H1 (cell line): ENCODE measurements at places on chromosomes 2 and 18. TPM values are rescaled to one million over a fixed set of nuclear protein-coding genes. Genes with fewer than 3 reads are reported as not detected.

- H3K4me3 ChIP-seq: no peak overlapping the region
- H3K36me3 ChIP-seq: peaks cover 20% of the 10 kb centered on the region
- H3K4me1 ChIP-seq: no peaks in the 10 kb centered on the region
- no peak for DNase-seq
Measured at GRCh38 chr2:70182689-70183088, 8.1 kb downstream of the C2orf42 start.

Gene SCN9A
- 6.1 and 6.2 TPM in 2 replicates for total RNA-seq

DNA sequence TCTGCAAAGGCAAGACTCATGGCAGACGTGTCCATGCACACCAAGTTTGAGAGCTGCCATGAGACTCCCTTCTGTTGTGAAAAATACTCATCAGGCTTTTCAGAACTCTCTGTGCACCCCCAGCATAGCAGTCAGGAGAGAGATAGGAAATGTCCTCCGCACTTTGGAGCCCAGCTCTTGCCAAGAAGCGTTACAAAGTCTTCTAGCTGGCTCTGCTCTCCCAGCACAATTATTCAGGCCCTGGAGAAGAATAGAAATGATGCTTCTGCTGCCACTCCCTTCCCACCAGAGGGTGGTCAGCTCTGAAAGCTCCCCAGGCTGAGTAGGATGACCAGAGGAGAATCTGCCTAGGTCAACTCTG is 594.4 kb upstream of the ID2 start:
- DNase-seq: no peak
- H3K27ac ChIP-seq: no peak overlapping the region
- H3K36me3 ChIP-seq: no peaks in the 10 kb centered on the region
- no peak overlapping the region for H3K4me3 ChIP-seq

DNA sequence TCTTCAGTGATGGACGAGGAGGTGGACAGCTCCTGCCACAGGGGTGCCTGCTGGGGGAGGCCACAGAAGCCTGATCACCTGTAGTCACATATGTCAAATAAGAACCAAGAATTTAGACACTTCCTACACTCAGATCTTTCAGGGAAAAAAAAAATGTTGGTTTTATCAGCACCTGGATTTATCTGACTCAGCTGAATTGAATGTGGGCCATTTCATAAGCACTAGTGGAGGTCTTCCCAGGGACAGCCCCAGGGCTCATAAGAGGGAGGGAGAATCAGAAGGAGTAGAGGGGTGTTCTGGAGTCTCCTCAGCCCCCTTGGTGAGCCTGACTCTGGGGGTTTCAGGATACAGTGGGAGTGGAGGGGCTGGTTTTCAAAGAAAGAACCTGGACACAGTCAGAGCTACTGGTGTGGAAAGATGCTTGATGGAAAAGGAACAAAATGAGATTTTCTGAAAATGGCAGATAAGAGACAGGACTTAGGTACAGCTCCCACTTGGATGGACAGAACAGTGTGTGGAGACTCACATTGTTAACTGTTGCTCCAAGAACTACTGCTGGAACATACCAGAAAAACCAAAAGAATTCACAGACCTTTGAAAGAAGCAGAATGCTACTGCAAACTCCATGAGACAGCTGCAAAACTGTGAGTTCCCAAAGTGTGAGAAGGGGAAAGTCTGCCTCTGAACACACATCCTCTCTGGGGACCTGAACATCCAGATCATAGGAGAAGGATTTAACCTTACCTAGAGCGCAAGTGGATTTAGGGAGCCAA is 45.4 kb downstream of the LCT start:
- H3K36me3 ChIP-seq: no peaks in the 10 kb centered on the region
- no peak overlapping the region for H3K27ac ChIP-seq
- no peaks in the 10 kb centered on the region for H3K4me1 ChIP-seq
- H3K4me3 ChIP-seq: no peak overlapping the region

Gene PLGLB1
- total RNA-seq: 0.54 TPM in 1 of 2 replicates, not detected in the other

- H3K36me3 ChIP-seq: no peaks in the 10 kb centered on the region
- DNase-seq: no peak
- H3K4me1 ChIP-seq: no peaks in the 10 kb centered on the region
- no peaks in the 10 kb centered on the region for H3K27me3 ChIP-seq
- H3K27ac ChIP-seq: no peak overlapping the region
Measured at GRCh38 chr2:24508878-24509277, 17.8 kb downstream of the NCOA1 start.

DNA sequence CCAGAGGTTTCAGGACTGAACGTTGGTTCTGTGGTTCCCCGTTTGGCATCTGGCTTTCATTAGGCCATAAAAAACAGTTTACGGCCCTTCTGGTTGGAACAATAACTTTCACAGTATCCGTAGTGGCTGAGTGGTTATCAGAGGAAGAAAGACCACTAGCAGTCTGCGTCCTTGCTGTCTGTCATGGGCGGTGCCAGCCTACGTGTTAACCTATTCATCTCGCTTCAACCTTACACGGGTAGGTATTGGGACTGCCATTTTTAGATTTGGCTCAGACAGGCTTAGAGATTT is 42.6 kb upstream of the ROCK2 start:
- H3K4me3 ChIP-seq: no peak overlapping the region
- H3K36me3 ChIP-seq: no peaks in the 10 kb centered on the region
- no peak for DNase-seq
- H3K4me1 ChIP-seq: peaks cover 22% of the 10 kb centered on the region
- H3K27ac ChIP-seq: no peak overlapping the region

- H3K27me3 ChIP-seq: no peaks in the 10 kb centered on the region
- H3K27ac ChIP-seq: no peak overlapping the region
- DNase-seq: no peak
- H3K36me3 ChIP-seq: no peaks in the 10 kb centered on the region; the same call in 1 of the 2 replicates
- no peaks in the 10 kb centered on the region for H3K4me1 ChIP-seq
Measured at GRCh38 chr2:33909945-33910695, 311.0 kb upstream of the FAM98A start.

Gene MLPH
- total RNA-seq: 17.0 TPM in 2 replicates

DNA sequence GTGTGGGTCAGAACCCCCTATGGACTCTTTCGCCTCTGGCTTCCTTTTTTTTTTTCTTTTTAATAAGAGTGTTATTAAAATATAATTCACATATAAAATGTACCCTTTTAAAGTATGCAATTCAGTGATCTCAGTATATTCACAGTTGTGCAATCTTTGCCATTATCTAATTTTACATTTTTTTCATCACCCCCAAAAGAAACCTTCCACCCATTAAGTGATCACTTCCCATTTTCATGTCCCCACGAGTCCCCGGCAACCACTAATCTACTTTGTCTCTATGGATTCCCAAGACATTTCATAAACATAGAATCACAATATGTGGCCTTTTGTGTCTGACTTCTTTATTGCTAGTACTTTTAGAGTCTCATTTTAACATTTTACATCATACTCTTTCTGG is 38.7 kb upstream of the ANXA4 start:
- no peak for DNase-seq
- H3K4me1 ChIP-seq: no peaks in the 10 kb centered on the region
- H3K4me3 ChIP-seq: no peak overlapping the region

GRCh38 chr2:56685205-56685604 is 501.4 kb downstream of the CCDC85A start:
- H3K4me3 ChIP-seq: no peak overlapping the region
- H3K27me3 ChIP-seq: no peaks in the 10 kb centered on the region
- H3K36me3 ChIP-seq: no peaks in the 10 kb centered on the region
- no peak for DNase-seq

Gene PIKFYVE
- total RNA-seq: 33.5 and 35.8 TPM in 2 replicates

Gene DQX1
- total RNA-seq: 0.57 and 0.76 TPM in 2 replicates

Gene CARF
- total RNA-seq: 1.9 and 2.6 TPM in 2 replicates

DNA sequence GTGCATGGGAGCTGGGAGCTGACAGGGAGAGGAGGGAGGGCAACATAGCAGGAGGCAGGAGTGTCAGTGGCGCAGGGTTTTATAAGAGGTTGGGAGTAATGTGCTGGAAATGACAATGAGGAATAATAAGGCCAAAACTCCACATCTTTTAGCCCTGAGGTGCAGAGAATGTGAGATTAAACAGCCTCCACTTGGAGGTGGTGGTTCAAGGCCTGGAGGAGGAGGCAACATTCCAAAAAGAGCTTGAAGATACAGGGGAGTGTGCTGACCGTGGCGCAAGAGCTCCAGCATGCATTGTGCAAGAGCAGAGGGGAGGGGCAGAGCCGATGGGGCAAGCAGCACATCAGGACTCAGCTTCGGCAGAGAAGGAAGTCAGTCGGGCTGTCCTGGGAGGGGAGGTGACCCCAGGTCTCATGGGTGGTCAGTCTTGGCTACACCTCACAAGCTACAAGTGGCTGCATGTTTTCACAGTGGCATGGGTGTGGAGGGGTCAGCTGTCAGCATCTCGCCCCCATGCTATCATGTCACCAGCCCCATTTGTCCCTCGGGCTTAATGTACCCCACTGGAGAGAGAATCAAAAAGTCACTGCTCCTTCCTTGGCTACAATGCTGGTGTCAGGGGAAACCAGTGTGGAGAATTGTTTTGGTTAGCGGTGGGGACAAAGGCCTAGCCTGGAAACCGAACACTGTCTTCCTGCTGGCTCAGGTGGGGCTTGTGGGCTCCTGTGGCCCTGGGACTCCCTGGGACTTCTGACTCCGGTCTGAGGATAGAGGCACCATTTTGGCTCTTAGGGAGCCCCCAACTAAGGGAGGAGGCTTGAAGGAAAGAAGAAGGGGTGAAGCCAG is 208.0 kb downstream of the ZFP36L2 start:
- H3K4me1 ChIP-seq: peaks cover 5% of the 10 kb centered on the region
- H3K27me3 ChIP-seq: no peaks in the 10 kb centered on the region
- H3K27ac ChIP-seq: no peak overlapping the region

Gene LYG2
- total RNA-seq: not detected in 2 replicates

DNA sequence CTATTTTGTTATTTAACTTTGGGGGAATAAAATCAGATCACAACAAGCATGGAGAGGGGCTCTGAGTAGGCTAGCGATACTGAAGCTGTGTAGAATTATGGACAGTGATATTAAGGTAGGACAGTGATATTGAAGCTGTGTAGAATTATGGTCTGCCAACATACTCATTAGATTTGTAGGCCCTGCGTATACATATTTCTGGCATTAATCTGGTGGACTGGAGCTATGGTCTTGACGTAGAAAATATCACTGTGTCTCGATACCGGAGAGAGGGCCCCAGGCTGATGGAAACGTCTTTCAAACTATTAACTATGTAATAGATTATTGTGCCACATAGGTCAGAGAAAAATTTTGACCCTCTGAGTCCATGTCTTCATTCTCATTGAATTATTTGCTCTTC is 511.4 kb downstream of the ADCYAP1 start:
- H3K27me3 ChIP-seq: no peaks in the 10 kb centered on the region
- DNase-seq: no peak
- no peaks in the 10 kb centered on the region for H3K4me1 ChIP-seq
- H3K36me3 ChIP-seq: no peaks in the 10 kb centered on the region
- H3K27ac ChIP-seq: no peak overlapping the region

Gene WNT10A
- not detected in 2 replicates for total RNA-seq
